Naive thymus-derived CD4-positive, alpha-beta T cell (primary cell): ENCODE measurements at places on chromosomes 7 and 10.

DNA sequence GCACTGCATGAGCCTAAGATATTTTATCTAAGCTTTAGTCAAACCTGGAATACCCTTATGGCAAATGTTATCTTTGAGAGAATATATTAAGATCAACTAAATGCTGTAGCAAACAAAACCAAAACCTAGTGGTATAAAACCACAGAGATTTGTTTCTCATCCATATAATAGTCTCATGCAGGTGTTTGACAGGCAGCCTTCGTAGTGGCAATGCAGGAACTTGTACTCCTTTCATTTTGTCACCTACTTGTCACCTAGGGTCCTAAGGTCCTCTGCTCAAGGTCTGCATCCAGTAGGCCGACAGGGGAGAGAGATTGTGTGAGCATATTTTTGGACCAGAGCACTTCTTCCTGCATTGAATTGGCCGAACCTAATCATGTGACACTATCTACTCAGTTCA is 352.6 kb downstream of the GPR37 start:
- no peak for DNase-seq

GRCh38 chr7:4745971-4746919 is 29.2 kb upstream of the AP5Z1 start:
- no peak for DNase-seq

DNA sequence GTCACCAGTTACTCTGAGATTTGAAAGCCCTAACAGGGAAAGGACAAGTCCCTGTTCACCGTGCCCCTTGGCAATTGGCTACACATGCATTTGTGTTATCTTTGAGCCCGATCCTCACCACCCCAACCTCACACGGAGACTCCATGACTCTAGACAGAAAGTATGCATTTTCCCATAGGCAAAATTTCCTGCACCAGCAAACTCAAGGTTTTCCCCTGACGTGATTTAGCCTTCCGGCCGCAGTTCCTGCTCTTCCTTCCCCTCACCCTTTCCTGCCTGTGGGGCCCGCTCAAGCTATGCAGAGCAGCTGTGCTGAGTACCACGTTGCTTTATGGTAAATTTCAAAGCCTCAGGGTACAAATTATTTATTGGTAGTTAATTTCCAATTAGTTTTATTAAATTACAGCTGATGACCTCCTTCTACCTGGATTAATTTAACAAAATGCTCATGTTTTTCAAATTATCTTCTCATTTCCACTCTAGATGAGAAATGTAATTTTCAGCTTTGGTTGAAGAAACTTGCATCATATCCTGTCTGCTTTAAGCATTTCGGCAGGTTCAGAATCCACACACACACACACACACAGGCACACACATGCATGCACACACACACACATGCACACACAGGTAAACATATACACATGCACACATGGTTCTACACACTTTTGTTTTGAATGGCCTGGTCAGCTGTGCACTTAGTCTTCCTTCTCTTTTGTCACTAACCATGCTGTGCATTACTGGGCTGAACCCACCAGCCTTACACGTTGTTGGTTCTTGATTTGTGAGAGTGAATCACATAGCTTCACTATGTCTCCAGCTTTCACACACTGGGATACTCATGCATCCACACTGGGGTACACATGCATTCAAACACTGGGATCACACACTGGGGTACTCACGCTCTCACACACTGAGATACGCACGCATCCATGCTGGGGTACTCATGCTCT is 283.1 kb upstream of the PITRM1 start:
- DNase-seq: no peak

GRCh38 chr7:83876593-83876992 is 227.7 kb upstream of the SEMA3E start:
- DNase-seq: no peak

- no peak for DNase-seq
These were observed 26.7 kb downstream of the FAM171A1 start for GRCh38 chr10:15344256-15344875.

- no peak for DNase-seq
These were observed 8.7 kb downstream of the ATP6V0E2 start for GRCh38 chr7:149882248-149883047.

DNA sequence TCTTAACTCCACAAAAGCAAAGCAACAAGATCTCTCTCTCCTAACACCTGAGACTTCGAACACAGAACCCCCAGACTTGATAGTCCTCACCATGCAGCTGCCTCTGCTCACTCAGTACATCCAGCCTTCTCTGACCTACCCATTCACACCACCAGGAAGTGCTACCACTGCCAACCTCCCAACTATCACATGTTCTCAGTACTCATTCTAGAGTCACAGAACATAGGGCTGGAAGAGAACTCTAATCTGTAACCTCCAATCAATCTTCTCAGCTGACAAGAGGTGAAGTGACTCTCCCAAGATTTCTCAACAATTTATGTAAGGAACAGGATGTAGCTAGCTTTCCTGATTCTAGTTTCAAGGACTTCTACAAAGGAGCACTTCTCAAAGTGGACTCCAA is 3.8 kb downstream of the NUDCD3 start:
- no peak for DNase-seq

- no peak for DNase-seq
These were observed 3.3 kb downstream of the EGR2 start for GRCh38 chr10:62812672-62813439.

GRCh38 chr10:96568402-96568801 is 18.4 kb downstream of the TM9SF3 start:
- DNase-seq: no peak

DNA sequence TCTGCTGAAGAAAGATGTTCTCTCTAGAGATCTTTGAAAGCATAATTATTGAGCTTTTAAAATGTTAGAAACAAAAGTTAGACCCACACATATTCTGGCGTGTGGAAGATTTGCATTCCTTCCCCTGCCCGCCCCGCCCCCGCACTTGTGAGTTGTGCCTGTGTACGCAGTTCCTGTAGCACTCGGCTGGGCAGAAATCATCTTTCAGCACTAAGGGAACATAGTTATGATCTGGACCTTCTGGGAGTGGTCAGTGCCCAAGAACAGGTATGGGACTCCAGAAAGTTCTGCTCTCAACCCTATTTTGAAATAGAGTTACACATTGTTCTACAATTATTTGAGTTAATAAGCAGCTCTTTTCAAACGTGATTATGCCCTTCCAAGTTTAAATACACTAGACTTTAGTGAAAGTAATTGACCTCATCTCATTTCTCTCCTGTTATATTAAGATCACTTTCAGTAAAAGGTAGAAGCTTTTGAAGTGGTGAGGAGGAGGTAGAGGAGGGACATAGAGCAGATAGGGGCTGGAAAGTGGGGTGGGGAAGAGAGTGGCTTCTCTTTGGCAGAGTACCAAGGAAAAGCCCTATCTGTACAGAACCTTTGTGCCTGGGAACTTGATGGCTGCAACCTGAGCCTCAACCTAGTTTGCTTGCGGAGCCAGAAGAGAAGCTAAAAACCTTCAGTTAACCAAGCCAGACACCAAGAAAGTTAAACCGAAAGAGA is 5.7 kb downstream of the BLVRA start:
- DNase-seq: peak; percentile 8

GRCh38 chr7:29017713-29018112 is 59.6 kb upstream of the TRIL start:
- no peak for DNase-seq

- DNase-seq: no peak
These were observed 175.0 kb upstream of the NPY start for GRCh38 chr7:24108906-24109376.

DNA sequence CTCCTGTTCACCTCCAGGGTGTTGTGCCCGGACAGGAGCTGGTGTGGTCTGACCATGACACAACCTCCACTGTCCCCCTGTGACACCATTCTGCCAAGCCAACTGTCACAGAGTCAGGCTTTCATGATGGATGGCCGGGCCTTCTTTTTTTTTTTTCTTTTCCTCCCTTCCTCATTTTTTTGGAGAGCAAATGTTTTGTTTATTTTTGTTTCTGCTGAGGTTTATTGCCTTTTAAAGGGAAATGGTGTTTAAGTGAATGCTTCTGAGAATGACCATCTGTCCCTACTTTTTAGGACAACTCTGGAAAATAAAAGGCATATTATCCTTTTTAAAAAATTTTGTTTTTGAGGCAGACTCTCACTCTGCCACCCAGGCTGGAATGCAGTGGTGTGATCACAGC is 115.1 kb upstream of the NPS start:
- DNase-seq: no peak
